Upper lobe of left lung (tissue), 6 donors: ENCODE measurements at places on chromosomes 11 and 22.

DNA sequence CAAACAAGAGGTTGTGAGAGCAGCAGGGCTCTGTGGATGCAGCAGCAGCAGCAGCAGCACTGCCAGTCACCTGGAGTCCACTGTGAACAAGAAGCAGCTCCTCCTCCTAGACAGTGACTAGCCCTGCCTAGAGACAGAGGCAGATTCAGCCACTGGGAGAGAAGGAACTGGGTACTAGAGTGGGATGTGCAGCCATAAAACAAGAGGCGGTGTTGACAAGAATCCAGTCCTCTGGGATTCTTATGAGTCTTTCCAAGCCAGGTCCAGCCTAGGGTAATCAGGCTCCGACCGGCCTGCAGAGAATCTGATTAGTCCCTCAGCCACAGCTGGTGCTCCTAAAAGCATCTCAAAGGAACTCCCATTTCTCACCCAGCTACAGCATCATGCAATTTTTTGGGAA is 83.9 kb upstream of the USP47 start:
- no peaks in the 10 kb centered on the region for H3K36me3 ChIP-seq
- H3K4me1 ChIP-seq, result no peaks in the 10 kb centered on the region
- no peak for DNase-seq
- no peak overlapping the region for H3K27ac ChIP-seq
- H3K27me3 ChIP-seq, result no peaks in the 10 kb centered on the region
- no peak overlapping the region for H3K4me3 ChIP-seq

DNA sequence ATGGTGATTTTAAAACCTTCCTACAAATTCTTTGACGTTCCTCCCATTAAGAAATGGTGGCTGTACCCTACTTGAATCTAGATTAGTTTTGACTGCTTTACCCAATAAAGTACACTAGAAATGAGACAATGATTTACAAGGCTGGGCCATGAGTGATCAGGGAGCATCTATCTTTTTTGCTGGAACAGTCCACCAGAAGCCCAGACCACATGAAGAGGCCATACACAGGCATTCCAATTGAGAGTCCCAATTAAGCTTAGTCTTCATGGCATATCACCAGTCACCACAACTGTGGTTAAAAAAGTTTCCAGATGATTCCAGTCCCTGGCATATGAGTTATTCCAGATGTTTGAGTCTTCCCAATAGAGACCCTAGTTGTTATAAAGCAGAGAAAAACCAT is 39.5 kb downstream of the FAM76B start:
- H3K27me3 ChIP-seq, result no peaks in the 10 kb centered on the region
- no peak overlapping the region for H3K4me3 ChIP-seq
- H3K36me3 ChIP-seq, result no peaks in the 10 kb centered on the region
- H3K4me1 ChIP-seq, result no peaks in the 10 kb centered on the region
- DNase-seq, result no peak

DNA sequence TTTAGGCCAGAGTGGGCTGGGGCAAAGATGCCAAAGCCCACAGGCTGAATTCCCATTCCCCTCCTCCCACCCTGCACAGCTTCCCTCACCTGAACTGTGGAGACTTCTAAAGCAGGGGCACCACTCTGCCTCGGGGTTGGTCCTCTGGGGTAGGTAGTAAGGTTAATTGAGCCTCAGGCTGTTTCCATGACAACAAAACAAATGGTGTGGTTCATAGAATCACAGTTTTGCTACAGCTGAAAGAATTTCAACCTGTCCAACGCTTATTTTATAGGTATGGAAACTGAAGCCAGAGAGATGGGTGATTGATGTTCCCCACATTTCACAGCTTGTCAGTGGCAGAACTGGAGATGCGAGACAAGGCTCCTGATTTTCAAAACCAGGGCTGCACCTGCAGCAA is 109.5 kb downstream of the SNX19 start:
- H3K27me3 ChIP-seq, result no peaks in the 10 kb centered on the region
- no peaks in the 10 kb centered on the region for H3K36me3 ChIP-seq
- DNase-seq, result no peak
- H3K4me3 ChIP-seq, result no peak overlapping the region
- H3K27ac ChIP-seq, result no peak overlapping the region
- H3K4me1 ChIP-seq, result no peaks in the 10 kb centered on the region

- no peak overlapping the region for H3K4me3 ChIP-seq
- no peaks in the 10 kb centered on the region for H3K36me3 ChIP-seq
- H3K27ac ChIP-seq, result no peak overlapping the region
- peaks cover 9% of the 10 kb centered on the region for H3K4me1 ChIP-seq
- DNase-seq, result no peak
Measured at GRCh38 chr11:14451825-14452224, 47.8 kb downstream of the COPB1 start.

DNA sequence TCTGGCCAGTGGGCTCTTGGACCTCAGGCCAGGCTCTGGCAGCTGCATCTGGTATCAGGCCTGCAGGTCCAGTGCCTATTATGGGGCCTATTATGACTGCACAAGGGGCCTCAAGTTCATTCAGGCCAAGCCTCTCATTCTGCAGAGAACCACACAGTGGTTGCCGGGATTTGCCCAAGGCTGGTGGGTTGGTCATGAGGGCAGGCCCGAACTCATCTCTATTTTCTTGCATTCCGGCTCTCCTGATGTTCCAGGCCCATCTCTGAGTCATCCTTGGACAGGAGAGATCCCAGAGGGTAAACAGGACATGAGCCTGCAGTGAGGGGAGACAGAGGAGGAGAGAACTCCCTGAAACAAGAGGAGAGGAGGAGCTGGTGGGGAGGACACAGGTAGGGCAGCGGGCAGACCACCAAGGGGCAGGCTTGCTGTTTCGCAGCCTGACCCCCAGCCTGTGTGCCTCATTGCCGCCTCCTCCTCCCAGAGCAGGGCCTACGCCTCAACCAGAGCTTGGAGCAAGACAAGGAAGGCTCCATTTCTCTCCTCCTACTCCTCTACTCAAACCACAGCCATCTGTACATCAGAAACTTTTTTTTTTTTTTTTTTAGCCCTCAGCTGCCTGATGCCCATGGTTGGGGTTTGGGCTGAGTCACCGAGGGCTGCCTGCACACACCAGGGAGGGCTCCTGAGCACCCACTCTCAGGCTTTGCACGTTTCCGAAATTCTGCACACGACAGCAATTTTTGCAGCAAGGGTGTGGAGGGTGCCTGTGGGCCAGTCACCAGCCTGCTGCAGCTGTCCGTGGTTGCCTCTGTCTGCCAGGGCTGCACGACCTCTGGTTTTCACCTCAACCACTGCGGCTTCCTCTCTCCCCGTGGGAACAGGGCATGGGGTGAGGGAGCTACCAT is 12.7 kb upstream of the TREH start:
- DNase-seq, result peak; percentile 36
- H3K27ac ChIP-seq, result no peak overlapping the region
- H3K4me3 ChIP-seq, result no peak overlapping the region
- no peaks in the 10 kb centered on the region for H3K27me3 ChIP-seq
- H3K36me3 ChIP-seq, result no peaks in the 10 kb centered on the region

DNA sequence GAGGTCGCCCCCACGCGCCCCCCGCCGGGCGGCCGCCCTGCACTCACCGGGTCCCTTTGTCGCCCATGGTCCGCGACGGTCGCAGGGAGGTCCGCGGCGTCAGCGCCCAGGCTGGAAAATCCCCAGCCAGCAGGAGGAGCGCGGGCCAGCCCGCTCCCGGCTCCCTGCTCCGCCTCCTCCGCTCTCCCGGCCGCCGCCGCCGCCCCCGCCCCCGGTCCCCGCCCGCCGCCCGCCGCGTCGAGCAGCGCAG is at the start of gene ARRB1:
Gene ARRB1 (minus strand): TSS at position 121 of the 250 bp plus-strand sequence. CDS start 54 bp downstream, at position 67.
- peak; percentile 74 for DNase-seq
- H3K36me3 ChIP-seq, result no peaks in the 10 kb centered on the region
- no peaks in the 10 kb centered on the region for H3K27me3 ChIP-seq
- H3K4me3 ChIP-seq, result peak within 1 kb of the TSS; percentile 88
- H3K4me1 ChIP-seq, result peaks cover 56% of the 10 kb centered on the region

GRCh38 chr11:126871792-126872191 is 128.8 kb downstream of the KIRREL3 start:
- no peak overlapping the region for H3K27ac ChIP-seq
- no peaks in the 10 kb centered on the region for H3K36me3 ChIP-seq
- no peaks in the 10 kb centered on the region for H3K4me1 ChIP-seq
- no peak overlapping the region for H3K4me3 ChIP-seq

- H3K27ac ChIP-seq, result no peak overlapping the region
- no peaks in the 10 kb centered on the region for H3K4me1 ChIP-seq
- no peak for DNase-seq
- no peaks in the 10 kb centered on the region for H3K36me3 ChIP-seq
- H3K27me3 ChIP-seq, result no peaks in the 10 kb centered on the region
Measured at GRCh38 chr11:26943636-26944035, 50.3 kb upstream of the FIBIN start.

DNA sequence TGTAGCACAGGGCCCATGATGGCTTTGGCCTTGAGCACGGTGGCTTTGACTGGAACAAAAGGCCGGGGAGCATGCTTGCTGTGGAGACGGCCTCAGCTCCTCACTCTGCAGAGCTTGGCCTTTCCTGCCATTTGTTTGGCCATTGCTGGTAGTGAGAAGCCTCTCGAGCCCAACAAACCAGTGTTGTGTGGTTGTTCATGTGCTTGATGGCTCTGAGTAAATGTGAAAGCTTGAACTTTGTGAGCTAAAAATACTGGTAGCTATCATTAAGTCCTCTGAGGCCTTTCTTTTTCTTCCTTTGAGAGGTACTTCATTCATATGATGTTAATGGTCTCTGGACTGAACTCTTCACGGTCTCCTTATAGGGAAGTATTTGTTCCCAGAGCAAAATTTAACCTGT is 39.6 kb downstream of the NAT10 start:
- H3K27ac ChIP-seq, result no peak overlapping the region
- no peak overlapping the region for H3K4me3 ChIP-seq
- no peaks in the 10 kb centered on the region for H3K4me1 ChIP-seq
- no peaks in the 10 kb centered on the region for H3K27me3 ChIP-seq
- DNase-seq, result no peak
- H3K36me3 ChIP-seq, result peaks cover 68% of the 10 kb centered on the region

- H3K36me3 ChIP-seq, result peaks cover 10% of the 10 kb centered on the region
- H3K4me1 ChIP-seq, result peaks cover 38% of the 10 kb centered on the region
- peak; percentile 31 for DNase-seq
- no peaks in the 10 kb centered on the region for H3K27me3 ChIP-seq
Measured at GRCh38 chr11:62832336-62833234, at the start of gene TEX54. Gene TEX54, minus strand, starts transcription at chr11:62832841.

DNA sequence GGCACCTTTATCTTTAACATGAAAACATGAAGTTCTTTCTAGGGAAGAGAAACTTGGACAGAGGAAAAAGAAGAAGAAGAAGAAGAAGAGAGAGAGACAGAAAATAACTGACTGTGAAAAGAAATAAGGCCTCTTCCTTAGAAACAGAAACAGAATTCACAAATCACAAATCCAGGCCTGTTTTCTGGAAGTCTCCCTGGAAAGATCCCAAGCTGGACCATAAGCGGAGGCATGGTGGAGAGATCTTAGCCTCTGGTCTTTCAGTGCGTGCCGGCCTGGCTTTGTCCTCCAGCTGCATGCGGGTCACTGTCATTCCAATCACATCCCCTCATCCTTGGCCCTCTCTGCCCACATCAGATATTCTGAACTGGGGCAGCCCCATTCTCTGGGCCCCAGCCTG is 6.9 kb downstream of the FXYD6 start:
- no peaks in the 10 kb centered on the region for H3K27me3 ChIP-seq
- no peak overlapping the region for H3K4me3 ChIP-seq
- H3K36me3 ChIP-seq, result no peaks in the 10 kb centered on the region
- DNase-seq, result no peak

DNA sequence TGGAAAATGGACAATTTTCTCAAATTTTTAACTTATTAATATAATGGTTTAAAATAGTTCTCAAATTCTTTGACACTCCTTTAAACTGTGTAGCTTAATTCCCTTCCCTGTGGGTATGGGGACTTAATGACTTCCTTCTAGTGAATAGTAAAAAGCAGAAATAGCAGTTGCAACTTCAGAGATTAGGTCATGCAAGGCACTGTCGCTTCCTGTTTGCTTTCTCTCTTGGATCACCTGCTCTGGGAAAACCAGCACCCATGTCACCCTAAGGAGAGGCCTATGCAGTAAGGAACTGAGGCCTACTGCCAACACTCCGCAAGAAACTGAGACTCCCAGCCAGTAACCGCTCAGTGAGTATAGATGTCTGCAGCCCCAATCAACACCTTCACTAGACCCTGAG is 5.5 kb upstream of the PANX3 start:
- no peaks in the 10 kb centered on the region for H3K4me1 ChIP-seq
- H3K4me3 ChIP-seq, result no peak overlapping the region
- peak; percentile 35 for DNase-seq
- no peak overlapping the region for H3K27ac ChIP-seq
- no peaks in the 10 kb centered on the region for H3K36me3 ChIP-seq
- no peaks in the 10 kb centered on the region for H3K27me3 ChIP-seq

DNA sequence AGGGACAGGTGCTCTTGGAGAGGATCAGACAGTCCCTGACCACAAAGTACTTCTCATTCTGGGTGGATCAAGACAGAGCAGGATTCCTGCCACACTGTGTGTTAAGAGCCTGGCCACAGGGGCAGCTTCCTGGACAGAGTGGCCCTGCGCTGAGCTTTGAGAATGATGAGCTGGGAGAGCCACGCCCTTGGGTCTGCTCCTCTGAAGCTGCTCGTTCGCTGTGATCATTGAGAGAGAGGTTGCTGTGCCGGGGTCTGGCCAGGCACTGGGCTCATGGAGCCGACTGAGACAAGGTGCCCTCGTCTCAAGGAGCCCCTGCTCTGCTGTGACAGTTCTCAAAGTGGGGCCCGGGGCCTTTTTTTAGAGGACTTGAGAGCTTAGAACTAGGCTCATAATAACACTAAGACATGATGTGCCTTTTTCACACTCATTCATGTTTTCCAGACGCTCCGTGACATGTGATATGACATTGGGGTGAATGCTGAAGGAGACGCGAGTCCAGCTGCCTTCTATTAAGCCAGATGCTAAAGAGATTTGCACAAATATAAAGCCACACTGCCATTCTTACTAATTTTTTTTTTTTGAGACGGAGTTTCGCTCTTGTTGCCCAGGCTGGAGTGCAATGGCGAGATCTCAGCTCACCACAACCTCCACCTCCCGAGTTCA is 1.6 kb upstream of the MFRP start:
- H3K36me3 ChIP-seq, result no peaks in the 10 kb centered on the region
- H3K27me3 ChIP-seq, result no peaks in the 10 kb centered on the region
- no peaks in the 10 kb centered on the region for H3K4me1 ChIP-seq
- no peak for DNase-seq

- no peak overlapping the region for H3K27ac ChIP-seq
- H3K4me1 ChIP-seq, result no peaks in the 10 kb centered on the region
- H3K27me3 ChIP-seq, result no peaks in the 10 kb centered on the region
- no peak overlapping the region for H3K4me3 ChIP-seq
Measured at GRCh38 chr11:100467821-100468508, 219.1 kb upstream of the ARHGAP42 start.

- no peaks in the 10 kb centered on the region for H3K36me3 ChIP-seq
- no peak overlapping the region for H3K4me3 ChIP-seq
- no peak overlapping the region for H3K27ac ChIP-seq
- H3K4me1 ChIP-seq, result no peaks in the 10 kb centered on the region
- DNase-seq, result no peak
Measured at GRCh38 chr22:32466496-32466895, 2.2 kb upstream of the BPIFC start.

GRCh38 chr11:69293819-69294505 is at the start of gene MYEOV:
Gene MYEOV, plus strand, starts transcription at chr11:69294155. Its CDS starts 1,200 bp downstream, at chr11:69295355.
- H3K27me3 ChIP-seq, result no peaks in the 10 kb centered on the region
- peak; percentile 52 for DNase-seq
- no peaks in the 10 kb centered on the region for H3K36me3 ChIP-seq
- H3K4me3 ChIP-seq, result no peak within 1 kb of the TSS
